Immature natural killer cell (primary cell): ENCODE measurements at places on chromosomes 6 and 20. TPM values are rescaled to one million over a fixed set of nuclear protein-coding genes. Genes with fewer than 3 reads are reported as not detected.

GRCh38 chr6:313087-313486 lies 20.8 kb downstream of the DUSP22 start:
- peak; percentile 37 for DNase-seq

DNA sequence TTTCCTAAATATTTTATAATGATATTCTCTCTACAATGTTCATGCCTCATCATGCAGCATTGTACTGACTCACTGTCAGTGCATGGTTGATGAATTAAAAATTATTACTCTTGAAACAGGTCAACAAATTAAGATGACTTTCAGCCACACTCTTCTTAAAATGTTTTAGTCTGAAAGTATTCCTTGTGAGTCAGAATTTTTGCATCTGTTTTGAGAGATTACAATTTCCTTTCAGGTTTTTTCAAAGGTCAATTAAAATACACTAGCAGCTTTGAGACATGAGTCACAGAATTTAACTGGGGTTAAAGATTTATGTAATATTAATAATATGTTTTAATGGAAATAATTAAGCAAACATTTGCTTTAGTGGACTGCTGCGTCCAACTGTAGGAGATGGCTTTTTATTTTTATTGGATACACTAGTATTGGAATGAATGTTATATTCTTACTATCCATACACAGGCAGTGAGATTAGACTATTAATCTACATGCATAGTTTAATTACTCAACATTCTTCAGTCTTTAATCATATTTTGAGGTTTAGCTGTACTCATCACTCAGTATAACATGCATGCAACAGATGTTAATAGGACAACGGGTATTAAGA lies 9.7 kb downstream of the COL12A1 start:
- DNase-seq: no peak

DNA sequence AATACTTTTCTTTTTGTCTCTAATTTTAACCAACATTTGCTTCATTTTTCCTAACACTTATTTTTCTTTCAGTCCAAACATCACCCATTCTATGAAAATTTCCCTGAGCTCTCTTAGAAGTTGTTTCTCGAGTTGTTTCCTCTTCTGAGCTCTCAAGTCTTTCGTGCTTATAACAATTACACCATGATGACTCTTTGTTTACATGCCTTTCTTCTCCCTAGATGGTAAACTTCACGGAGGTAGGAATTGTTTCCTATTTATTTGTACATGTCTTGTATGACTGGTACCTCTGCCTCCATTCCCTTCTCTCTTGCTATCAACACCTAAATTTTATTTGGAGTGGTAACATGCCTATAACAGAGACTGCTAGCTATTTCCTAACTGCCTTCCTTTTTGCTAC lies 6.4 kb downstream of the BLOC1S5 start:
- DNase-seq: no peak

GRCh38 chr6:54778731-54779130 lies 67.8 kb upstream of the FAM83B start:
- DNase-seq: no peak

DNA sequence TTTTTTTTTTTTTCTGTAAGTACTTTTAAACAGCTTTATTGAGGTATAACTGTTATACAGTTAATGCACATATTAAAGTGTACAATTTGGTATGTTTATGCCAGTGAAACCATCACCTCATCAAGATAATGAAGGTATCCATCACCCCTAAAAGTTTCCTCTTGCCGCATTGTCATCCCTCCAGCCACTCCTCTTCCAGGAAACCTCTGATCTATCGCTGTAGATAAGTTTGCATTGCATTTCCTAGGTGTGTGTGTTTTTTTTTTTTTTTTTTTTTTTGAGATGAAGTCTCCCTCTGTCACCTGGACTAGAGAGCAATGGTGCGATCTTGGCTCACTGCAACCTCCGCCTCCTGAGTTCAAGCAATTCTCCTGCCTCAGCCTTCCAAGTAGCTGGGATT lies 3.1 kb downstream of the SLX4IP start:
- no peak for DNase-seq

- DNase-seq: peak; percentile 55
These were observed 6.3 kb downstream of the TNFAIP3 start for GRCh38 chr6:137873273-137873762.

DNA sequence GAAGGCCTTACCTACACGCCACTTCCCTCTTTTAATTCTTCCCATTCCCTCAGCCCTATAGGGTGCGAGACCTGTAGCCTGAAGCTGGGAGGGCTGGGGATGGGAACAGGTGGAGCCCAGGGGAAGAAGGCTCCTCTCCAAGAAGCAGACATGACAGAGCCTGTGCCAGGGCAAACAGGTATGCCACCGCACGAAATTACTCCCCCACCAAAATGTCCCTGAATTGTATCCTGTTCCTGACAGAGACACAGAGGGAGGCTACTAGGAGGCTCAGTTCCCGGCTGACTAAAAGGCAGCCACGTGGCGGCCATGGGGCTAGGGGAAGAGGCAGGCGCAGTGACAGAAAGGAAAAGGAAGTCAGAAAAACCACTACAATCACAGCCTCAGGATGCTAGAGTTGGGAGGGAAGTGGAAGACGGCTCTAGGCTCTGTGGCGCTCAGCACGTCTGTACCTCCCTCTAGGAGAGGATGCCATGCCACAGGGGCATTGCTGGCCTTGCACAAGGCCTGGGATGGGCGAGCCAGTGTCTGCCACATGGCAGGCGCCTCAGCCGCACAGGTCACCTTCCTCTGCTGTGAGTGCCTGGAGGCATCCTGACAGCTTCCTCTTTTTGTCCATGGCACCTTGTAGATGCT lies 27.7 kb downstream of the TFEB start:
- DNase-seq: peak; percentile 45

GRCh38 chr6:71047417-71047816 lies 90.6 kb upstream of the B3GAT2 start:
- no peak for DNase-seq

GRCh38 chr20:15789079-15789478 lies 784.2 kb downstream of the KIF16B start:
- DNase-seq: no peak

DNA sequence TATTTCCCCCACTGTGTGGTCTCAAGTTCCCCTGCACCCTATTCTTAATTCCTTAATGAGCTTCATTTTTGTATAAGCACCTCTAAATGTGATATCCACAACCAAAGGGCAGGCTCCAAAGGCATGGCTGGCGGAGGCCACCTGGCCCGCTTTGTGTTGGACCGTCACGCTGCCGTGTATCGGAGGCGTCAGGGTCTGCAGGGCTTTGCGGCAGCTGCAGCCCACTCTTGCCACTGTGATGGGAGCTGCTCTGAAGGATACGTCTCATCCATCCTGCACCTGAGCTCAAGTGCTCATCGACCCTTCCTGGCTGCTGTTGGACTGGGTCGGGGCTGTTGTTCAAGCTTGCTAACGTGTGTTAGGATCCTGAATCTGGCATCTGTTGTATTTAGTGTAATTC lies 177.6 kb downstream of the ARID1B start:
- no peak for DNase-seq

GRCh38 chr6:38057994-38058393 lies 238.5 kb downstream of the ZFAND3 start:
- DNase-seq: no peak

GRCh38 chr20:53961527-53961926 lies 108.9 kb downstream of the BCAS1 start:
- no peak for DNase-seq

DNA sequence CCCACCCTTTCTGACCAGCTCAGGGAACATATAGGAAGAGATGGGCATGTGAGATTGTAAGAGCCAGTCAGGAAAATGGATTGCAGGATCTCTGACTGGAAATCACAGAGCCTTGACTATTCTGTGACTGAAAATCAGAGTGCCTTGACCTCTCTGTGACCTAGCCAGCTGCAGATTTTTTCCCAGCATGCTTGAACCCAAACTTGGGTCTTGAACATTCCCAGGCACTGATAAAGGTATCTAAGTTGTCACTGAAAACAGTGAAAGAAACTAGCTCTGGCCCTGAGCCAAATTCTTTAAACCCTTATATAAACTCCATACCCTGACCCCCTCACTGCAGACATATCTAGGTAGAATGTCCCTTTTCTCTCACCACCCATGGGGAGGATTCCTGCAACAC lies 2.3 kb upstream of the ZNF165 start:
- no peak for DNase-seq

GRCh38 chr6:128275681-128276080 lies 244.7 kb downstream of the PTPRK start:
- DNase-seq: no peak

DNA sequence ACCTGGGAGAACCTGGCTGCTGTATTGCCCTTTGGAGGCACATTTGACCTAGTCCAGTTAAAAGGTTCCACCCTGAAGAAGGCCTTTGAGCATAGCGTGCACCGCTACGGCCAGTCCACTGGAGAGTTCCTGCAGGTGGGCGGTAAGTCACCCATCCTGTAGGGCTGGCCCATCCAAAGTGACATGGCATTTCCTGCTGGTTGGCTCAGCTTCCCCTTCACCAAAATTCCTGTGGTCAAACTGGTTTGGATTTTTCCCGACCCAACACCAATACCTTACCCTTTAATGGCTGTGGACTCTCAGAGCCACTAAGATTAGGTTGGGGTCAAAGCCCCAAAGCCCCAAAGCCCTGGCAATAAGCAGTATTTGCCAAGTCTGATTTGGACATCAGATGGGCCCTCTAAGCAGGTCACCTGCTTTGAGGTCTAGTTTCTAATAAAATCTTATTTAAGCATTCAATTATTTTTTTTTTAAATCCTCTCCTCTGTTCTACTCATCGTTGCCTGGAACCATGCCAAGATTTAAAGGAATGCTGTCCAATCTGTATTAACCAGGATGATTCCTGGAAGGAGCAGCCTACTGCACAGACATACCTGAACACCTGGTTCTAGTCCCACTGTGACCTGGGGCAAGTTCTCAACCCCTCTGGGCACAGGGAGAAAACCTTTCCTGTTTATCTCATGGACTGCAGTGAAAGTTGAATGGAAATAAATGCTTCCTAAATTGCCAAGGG lies 40.8 kb downstream of the NT5E start:
- no peak for DNase-seq

- no peak for DNase-seq
These were observed 71.3 kb upstream of the STXBP5 start for GRCh38 chr6:147132889-147133288.

- DNase-seq: no peak
These were observed 83.0 kb upstream of the SGK1 start for GRCh38 chr6:134400941-134401340.

DNA sequence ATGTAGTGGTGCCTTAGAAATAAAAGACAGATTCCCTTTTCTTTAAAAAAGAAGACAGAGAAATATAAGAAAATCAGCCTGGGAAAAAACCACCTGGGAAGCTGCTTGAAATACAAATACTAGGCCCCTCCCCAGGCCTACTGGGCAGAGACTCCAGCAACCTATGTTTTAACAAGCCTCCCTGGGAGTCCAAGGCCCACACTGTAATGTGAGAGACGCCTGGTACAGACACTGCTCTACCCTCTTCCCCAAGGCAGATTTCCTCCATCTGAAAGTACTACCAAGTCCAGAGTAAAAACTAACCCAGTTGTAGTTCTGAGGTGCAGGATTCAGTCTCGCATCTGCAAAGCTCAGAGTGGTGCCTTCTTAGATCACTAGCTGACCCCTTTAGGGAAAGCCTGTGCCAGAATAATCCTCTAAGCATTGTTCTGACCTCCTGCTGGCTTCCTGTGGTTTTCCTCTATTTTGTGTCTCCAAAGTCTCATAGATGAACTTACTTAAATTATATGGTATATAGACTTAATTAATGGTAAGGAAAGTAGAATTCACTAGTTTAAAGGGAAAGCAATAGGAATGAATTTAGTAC lies 270.2 kb upstream of the SLC35B3 start:
- no peak for DNase-seq

DNA sequence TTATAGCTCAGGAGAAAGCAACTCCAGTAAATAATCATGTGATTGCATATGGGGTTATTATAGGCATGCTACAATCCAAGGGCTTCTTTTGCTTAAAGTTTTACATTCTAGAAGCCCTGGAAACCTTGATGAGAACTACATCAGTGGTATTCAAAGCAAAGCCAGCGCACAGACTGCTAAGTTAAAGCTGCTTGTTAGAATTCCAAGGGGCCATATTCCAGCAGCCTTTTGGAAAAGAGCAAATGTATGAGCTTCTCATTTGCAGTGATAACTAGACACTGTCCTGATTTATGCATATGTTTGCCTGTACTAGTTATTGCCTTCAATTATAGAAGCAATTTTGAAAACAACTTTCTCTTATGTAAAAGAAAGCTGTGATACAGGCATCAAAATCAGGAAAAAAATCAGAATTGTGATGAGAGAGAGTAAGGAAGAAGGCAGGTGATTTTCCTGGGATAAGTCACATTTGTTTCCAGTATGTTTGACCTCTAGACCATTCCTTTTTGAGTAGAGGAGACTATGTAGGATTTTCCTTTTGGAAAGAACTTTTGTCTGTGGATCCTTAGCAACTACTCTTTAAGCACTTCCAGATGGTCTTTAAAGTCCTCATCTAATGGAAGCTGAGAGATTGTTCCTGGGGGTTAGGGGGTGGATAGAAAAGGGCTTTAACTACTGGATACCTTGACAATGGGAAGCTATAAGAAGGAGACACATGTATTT lies 159.2 kb downstream of the PLCB4 start:
- no peak for DNase-seq

- DNase-seq: no peak
These were observed 53.5 kb downstream of the TGM2 start for GRCh38 chr20:38111366-38112232.

DNA sequence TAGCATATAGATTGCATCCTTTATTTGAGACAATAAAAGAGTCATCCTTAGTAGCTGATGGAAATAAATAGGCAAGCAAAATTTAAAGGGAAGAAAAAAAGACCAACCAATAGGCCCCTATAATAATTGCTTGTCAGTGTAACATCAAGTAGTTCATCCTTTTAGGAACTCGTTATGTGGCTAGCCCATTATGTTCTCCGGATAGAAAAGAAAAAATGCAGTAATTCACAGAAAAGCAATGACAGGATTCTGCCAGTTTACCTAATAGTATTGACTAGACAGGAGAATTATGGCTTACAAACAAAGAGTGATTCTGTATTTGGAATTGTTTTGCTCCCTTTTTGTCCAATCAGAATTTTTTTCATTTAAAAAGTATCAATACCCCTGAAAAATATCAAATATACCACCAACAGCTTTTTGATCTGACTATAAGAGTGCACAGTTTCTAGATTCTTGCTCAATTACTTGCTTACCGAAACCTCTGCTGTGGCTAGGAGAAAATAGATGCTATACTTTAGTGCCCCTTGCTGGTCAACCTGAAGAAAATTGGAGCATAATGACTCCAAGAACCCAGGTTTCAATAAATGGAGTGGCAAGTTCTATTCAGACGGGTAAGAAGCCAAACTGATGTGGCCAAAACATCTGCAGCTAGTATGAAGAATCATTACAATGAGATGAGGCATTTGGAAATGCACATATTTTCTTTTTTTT lies 91.5 kb upstream of the SASH1 start:
- DNase-seq: no peak

Gene BTNL2
- not detected for polyA plus RNA-seq

Gene TRPC4AP
- polyA plus RNA-seq: 58.0 TPM

Gene LIN28B
- not detected for polyA plus RNA-seq

Gene CRIP3
- 0.35 TPM for polyA plus RNA-seq

Gene TUBB1
- polyA plus RNA-seq: 4.3 TPM

Gene PRDM1
- 25.3 TPM for polyA plus RNA-seq

Gene PRSS16
- not detected for polyA plus RNA-seq

Gene SLC17A2
- polyA plus RNA-seq: not detected

Gene IL17A
- polyA plus RNA-seq: not detected

Gene C20orf96
- 0.32 TPM for polyA plus RNA-seq

Gene SCAND1
- polyA plus RNA-seq: 270 TPM

Gene PARD6B
- polyA plus RNA-seq: 1.1 TPM

Gene FOXQ1
- polyA plus RNA-seq: not detected

Gene HCK
- 1.7 TPM for polyA plus RNA-seq

Gene GPR6
- polyA plus RNA-seq: not detected
